ENCODE measurements at places on chromosomes 7 and 10. TPM values are rescaled to one million over a fixed set of nuclear protein-coding genes. Genes with fewer than 3 reads are reported as not detected.
A peak's percentile ranks its signal among the peaks of the same experiment; 100 is the strongest.

DNA sequence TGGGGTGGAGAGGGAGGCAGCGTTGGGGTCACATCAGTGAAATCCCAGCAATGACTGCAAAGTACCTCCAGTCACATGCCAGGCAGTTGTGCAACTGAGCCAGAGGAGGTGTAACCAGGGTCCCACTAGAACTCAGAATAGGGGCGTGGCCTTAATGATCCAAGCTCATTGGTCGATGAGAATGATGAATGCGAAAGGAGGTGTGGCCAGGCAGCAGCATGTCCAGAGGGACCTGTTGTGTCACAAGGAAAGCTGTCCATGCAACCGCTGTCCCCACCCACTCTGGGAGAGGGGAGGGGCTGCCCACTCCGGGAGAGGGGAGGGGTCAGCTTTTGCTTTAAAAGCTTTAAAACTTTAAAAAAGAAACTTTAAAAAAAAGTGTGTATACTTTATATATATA lies 25.3 kb upstream of the MTPAP start:
- DNase-seq, result no peak

GRCh38 chr7:77438131-77438530 lies 22.0 kb upstream of the GSAP start:
- DNase-seq, result no peak

- no peak for DNase-seq
These were observed 100.3 kb downstream of the MACC1 start for GRCh38 chr7:20116869-20117268.

DNA sequence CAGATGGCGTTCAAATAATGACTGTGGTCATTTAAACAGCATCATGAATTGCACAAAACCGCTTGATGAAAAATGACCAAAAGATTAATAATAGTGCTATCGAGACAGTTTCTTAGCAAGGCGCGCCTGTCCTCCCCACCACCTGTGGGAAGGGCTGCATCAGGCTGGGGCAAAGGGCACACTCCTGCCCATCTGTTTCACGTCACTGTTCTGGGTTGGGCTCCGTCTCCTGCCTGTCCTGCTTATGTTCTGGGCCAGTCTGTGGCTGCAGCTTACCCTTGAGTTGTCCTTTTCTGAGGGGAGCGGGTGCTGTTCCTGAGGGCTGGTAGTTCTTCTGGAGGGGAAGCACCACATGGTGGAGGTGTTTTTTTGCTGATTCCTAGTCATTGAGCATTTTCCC lies 13.3 kb downstream of the RBM17 start:
- DNase-seq, result no peak

DNA sequence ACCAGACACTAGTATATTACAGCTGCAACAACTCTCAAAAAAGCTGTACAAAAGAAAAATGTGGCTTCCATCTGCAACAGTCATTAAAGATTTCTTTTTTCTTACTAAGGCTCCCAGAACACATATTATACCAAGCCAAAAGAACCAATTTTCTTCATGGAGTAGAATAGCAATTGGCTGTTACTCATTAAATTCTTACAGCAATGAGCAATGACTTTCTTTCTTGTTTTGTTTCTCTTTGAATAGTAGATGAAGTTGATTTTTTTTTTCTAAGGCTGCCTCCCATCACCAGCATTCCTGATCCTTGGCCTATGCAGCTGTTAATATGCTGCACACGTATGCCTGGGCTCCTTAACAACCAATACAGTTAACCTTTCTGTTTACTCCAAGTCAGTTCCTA lies 36.6 kb upstream of the SPOCK2 start:
- DNase-seq, result no peak

DNA sequence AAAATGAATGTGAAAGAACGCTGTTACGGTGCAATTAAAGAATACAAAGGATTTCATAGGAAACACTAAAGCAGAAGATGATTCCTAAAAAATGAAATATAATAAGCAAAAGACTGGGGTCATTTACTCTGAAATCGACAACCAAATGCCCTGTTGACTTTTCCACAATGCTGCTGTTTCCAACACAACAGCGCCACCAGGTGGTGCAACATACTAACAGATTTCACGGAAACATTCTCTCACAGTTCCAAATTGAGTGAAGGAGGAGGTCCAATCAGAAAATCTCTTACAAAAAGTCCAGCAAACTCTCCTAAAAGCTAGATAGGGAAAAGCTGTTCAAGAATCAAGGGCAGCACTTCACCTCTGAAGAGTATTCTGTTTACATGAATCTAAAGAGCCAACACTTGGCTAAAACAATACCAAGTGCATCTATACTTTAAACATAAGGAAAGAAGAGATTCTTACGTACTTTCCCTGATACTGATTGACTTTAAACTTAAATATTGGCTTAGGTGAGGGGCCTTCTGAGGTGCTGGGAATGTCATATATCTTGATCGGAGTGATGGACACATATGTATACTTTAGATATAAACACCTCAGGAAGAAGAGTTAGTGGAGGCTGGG lies 55.9 kb downstream of the UPF2 start:
- peak; percentile 29 for DNase-seq

GRCh38 chr10:80204677-80205476 lies 460 bp downstream of the ANXA11 start:
- DNase-seq, result no peak

DNA sequence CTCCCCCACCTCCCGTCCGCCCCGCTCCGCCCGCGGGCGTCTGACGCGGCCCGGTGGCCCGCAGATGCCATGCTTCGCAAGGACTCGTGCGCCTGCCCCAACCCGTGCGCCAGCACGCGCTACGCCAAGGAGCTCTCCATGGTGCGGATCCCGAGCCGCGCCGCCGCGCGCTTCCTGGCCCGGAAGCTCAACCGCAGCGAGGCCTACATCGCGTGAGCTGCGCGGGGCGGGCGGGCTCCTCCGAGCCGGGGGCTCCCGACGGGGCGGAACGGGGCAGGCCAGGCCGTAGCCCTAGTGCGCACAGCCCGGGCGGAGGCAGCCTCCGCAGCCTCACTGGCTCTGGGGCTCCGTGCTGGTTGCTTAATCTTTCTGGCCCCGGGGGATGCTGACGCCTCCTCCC lies 2.8 kb downstream of the ASIC3 start:
- no peak for DNase-seq

- DNase-seq, result peak; percentile 60
These were observed 1.5 kb downstream of the DUSP5 start for GRCh38 chr10:110498982-110499795.

DNA sequence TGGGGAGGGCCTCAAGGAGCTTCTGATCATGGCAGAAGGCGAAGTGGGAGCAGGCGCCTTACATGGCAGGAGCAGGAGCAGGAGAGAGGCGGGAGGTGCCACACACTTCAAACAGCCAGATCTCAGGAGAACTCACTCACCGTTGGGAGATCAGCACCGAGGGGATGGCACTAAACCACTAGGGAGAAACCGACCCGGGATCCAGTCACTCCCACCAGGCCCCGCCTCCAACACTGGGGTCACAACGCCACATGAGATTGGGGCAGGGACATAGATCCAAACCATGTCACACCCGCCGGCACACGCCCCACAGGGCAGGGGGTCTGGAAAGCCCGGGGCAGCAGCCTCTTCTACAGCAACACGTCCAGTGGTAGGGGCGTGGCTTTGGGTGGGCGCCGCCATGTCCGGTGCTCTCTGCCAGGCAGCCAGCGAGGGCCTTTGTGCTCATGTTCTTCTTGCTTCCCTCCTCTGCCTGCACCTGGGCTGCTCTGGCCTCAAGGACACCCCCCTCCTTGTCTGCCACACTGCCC lies 233.8 kb upstream of the SHH start:
- DNase-seq, result no peak

GRCh38 chr7:149624006-149624405 lies 126.4 kb upstream of the ZNF746 start:
- peak; percentile 33 for DNase-seq

- DNase-seq, result no peak
These were observed 73.4 kb downstream of the SGMS1 start for GRCh38 chr10:50550291-50550839.

DNA sequence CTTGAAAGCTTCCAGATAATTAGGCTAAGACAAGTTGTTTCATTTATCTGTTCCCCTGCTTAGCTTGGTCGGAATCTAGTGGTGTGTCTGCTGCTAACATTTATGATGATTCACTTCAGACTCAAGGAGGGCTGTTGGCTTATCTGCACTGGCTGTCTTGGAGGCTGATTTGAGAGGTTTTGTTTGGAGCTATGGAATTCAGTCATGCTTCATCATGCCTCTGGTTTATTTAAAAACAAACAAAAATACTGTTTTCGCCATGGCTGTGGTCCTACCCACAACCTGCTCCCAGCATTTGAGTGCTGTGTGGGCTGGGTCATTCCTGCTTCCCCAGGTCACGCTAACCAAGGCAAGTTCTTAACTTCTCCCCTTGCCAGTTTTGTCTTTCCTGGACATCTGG lies 11.7 kb upstream of the ARPC1B start:
- DNase-seq, result peak; percentile 46

DNA sequence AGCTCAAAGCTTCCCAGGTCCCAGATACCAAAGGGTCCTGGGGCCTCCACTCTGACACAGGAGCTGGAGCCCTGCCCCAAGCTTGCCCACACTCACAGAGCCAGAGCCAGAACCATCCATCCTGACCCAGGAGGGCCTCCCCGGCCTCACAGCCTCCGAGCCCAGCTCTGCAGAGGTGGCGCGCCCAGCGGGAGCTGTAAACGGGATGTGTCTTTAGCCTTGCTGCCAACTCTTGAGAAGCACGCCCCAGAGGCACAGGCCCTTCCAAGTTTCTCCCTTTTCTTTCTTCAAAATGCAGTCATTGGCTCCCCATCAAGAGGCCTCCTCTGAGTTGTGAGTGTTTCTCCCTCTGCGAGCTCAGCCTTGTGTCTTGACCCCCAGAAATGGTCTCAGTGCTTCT lies 75.0 kb downstream of the PDGFA start:
- no peak for DNase-seq

- DNase-seq, result no peak
These were observed 1.4 kb downstream of the FXYD4 start for GRCh38 chr10:43372765-43373361.

GRCh38 chr10:35336084-35336831 lies at the start of gene CCNY:
Gene CCNY, plus strand, starts transcription at chr10:35336509. Its CDS starts 545 bp downstream, at chr10:35337054.
- DNase-seq, result peak; percentile 22

GRCh38 chr7:87210506-87210905 lies 9.0 kb downstream of the TMEM243 start:
- DNase-seq, result no peak

DNA sequence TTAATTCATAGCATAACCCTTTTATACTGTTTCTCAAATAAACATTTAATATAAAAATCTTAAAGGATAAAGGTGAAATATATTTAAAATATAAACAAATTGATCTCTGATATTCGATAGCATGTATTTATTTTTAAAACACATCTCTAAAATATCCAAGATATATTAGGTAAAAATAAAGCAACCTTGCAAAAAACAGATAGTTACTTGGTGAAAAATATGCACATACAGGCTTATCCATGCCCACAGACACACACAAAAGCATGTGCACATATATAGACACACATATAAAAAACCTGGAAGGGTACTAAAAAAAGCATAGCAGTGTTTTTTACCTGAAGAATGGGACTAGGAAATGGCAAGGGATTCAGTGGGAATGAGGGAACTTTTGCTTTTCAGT lies 19.8 kb downstream of the POT1 start:
- no peak for DNase-seq

DNA sequence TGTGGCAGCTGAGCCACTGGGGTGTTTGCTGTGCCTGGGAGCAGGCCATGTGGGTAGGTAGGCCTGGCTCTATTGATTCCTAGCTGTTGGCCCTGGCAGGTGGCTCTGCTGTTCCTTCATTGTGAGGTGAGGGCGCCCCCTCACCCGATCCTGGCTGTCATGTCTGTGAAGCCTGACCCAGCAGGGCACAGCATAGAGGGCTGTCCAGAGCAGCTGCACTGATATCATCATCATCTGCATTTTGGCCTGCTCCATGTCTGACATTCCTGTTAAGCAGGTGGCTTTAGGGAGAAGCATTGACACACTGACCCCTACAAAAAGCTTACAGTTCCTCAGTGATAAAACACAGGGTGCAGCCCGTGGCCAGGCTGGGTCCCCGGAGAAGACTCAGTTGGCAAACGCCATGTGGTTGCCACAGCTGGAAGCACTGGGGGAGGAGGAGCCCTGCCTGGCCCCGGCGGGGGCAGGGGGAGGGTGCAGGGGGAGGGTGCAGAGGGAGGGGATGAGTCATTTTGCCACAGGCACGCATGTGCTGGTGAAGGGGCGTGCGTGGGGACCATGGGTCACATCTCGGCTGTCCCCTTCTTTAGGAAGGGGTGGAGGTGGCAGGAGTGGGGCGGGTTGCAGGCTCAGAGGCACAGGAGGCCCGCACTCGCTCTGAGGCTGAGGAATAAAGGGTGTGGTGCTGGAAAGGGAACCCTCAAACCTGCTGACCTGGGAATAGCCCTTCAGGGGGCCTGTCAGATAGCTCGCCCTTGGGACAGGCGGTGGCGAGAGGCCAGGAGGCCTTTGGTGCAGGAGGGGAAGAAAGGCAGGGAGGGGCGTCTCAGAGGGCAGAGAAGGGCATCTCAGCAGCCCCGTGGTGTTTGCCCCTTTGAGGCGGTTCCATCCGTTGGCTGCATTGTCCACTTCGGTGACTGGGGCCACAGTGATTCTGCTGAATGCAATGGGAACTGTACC lies 31.6 kb downstream of the IKZF1 start:
- DNase-seq, result no peak

DNA sequence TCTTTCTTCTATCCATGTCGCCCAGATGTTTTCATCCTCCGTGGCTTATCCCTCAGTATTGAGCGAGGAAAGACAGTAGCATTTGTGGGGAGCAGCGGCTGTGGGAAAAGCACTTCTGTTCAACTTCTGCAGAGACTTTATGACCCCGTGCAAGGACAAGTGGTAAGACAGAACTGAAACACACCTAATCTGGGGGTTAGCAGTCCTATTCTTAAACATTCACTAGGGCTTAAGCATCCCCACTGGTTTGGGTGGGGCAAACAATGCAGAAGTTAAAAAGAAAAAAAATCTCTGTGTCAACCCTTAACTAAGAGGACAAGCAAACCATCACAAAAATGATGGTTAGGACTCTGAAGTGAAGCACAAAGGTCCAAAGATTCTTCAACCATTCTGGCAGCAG lies 43.8 kb downstream of the SP8 start:
- no peak for DNase-seq

GRCh38 chr10:72079356-72079755 lies 9.0 kb downstream of the SPOCK2 start:
- no peak for DNase-seq

TMEM229A gene
- total RNA-seq, result not detected

DEPP1 gene
- total RNA-seq, result 0.60 TPM

RTKN2 gene
- 1.8 TPM for total RNA-seq

PDGFA gene
- 42.0 TPM for total RNA-seq

LRRC72 gene
- not detected for total RNA-seq

GARIN1A gene
- total RNA-seq, result 0.71 TPM

HMX3 gene
- not detected for total RNA-seq

TMEM254 gene
- 10.3 TPM for total RNA-seq

FEZF1 gene
- not detected for total RNA-seq

PNLIPRP1 gene
- total RNA-seq, result not detected

ABCC2 gene
- 0.92 TPM for total RNA-seq

OPALIN gene
- not detected for total RNA-seq

VAX1 gene
- 0.14 TPM for total RNA-seq

C10orf53 gene
- not detected for total RNA-seq

PCLO gene
- 4.0 TPM for total RNA-seq

Data from foreskin keratinocyte (primary cell).